ENCODE measurements at places on chromosomes 7 and 10.

- no peak for DNase-seq
Observed at GRCh38 chr10:106559442-106559841, 605.1 kb downstream of the SORCS1 start.

GRCh38 chr10:125160856-125161706, 718 bp upstream of the CTBP2 start:
- DNase-seq: peak; percentile 3

- no peak for DNase-seq
Observed at GRCh38 chr10:74766501-74766900, 59.9 kb upstream of the KAT6B start.

DNA sequence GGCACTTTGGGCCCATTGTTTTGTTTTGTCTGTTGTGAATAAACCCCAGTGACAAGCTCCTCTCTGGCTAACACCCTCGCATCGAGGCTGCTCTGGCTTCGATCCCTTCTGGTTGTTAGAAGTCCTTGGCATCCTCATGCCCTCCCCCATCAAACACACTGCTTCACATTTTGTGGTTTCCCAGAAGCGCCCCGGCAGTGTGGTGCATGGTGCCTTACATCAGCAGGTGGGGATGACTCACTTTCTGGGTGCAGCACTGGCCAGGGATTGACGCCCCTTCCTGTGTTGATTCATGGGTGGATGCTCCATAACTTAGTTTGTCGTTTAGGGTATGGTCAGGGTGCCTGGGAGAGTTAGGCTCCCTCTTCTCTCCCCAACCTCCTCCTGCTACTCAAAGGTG, 51.4 kb downstream of the PLPP4 start:
- peak; percentile 14 for DNase-seq

DNA sequence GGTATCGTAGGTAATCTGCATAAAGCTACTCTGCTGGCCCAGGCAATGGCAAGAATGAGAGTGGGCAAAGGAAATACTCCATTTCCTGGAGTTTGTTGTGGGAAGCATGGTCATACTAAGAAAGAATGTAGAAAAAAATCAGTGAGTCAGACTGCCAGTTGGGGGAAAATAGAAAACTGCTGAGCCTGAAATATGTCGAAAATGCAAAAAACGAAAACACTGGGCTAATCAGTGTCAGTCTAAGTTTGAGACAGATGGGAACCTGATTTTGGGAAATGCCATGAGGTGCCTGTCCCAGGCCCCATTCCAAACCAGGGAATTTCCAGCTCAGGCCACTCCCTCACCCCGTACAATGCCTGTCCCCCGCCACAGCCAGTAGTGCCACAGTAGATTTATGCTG, 150.0 kb downstream of the ZNF33B start:
- DNase-seq: no peak

- DNase-seq: no peak
Observed at GRCh38 chr10:87058171-87058570, 36.5 kb downstream of the GLUD1 start.

GRCh38 chr7:1926908-1927306, 256.8 kb downstream of the ELFN1 start:
- DNase-seq: no peak

DNA sequence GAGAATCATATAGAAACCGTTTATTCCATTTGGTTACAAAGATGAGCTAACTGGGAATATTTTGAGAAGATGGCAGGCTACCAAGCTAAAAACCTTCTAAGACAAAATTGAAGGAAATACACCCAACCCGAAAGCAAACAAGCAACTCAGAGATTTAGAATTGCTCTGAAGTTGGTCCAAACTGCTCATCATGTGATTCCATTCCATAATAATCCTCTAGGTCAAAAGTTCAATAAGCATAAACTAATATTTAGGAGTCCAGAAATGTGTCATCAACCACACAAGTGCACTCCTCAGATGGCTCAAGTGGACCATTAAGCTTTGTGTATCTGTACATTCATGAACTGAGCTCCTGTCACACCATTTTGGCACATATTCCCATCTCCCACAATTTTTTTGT, 28.7 kb downstream of the DGKI start:
- DNase-seq: no peak

DNA sequence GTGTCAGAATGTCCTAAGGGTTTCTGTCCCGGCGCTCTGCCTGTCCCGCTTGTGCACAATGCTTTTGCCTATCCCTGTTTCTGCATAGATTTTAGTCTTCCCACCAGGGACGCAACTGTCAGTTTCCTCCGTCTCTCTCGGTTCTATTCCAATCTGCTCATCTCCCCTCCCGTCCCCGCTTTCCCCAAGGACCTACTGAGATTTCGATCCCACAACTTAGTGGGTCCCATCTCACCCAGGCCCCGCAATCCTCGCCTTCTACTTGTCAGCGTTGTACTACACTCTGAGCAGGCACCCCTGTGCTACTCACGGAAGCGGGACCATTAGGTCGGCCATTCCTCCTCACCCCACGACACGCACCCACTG, 519 bp upstream of the ZNF655 start:
- no peak for DNase-seq

DNA sequence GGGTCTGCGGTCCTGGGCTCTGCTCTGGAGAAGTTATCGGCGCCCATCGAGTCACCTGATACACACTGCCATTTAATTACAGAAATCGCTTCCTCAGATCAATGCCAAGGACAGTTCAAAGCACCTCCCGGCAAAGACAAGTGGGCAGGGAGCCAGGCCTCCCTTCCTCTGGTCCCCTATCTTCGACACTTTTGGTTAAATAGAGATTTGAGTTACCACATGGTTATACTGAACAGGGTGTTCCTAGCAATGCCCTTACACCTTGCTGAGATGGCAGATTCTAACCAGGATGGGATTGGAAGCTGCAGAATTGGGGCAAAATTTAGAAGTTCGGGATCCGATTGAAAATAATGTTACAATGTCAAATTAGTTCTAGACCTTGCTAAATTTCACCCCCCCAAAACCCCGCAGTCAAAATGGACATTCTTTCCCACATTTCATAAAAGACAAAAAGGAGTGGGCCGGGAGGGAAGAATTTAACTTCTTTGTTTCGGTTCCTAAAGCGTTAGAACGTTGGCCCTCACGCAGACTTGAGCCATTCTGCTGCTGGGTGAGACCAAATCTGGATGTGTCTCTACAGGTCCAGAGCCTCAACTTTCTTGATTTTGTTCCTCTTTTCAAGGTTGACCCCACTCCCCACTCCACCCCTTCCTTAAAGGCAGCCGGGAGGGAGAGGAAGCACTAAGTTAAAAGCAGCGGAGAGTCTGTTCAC, 2.2 kb upstream of the DLX5 start:
- no peak for DNase-seq

DNA sequence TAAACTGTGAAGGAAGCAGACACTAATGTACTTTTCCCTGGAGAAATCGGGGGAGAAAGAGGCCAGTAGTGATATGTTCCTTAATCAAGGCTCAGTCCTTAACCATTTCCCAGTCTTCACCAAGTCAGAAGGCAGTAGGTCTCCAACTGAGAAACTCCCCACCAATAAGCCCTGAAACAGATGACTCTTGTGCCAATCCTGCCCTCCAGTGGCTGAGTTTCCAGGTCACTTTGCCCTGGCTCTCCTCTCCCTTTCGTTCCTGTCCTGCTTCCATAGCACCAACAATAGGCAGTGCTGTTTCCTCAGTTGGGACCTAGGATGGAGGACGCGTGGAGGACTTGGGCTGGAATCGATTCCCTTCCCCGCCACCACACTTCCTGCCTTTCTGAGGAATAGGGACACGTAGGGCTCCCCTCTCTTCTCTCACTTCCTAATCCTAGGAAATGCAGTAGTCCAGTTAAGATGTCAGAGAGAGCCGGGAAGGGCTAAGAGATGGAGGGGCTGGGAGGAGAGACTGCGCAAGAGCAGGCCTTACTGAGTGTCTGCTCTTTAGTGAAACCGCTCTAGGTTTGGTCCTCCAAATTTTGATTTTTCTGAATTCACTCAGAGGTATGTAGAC, 23.4 kb downstream of the ATOH7 start:
- peak; percentile 25 for DNase-seq

- DNase-seq: no peak
Observed at GRCh38 chr7:80467069-80467468, 44.8 kb downstream of the GNAT3 start.

DNA sequence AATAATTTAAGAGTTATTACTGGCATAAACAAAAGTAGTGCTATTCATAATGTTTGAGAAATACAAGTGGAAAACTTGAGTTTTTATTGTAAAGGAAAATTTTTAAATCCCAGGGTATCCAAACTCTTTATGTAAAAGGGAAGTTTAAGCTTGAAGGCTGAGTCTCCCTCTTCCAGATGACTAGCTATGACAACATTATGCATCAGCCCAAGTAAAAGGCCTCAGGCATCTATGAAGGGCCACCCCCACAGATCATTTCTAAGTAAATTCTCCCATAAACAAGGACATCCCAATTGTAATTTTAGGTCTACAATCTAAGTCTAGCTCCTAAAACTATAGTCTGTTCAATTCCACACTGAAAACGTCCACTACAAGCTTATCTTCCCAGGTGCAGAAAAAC, 166.2 kb upstream of the STEAP1 start:
- no peak for DNase-seq

GRCh38 chr10:104084482-104085142, 1.1 kb downstream of the COL17A1 start:
- no peak for DNase-seq

GRCh38 chr10:131982796-131983195, 1.1 kb upstream of the BNIP3 start:
- no peak for DNase-seq

DNA sequence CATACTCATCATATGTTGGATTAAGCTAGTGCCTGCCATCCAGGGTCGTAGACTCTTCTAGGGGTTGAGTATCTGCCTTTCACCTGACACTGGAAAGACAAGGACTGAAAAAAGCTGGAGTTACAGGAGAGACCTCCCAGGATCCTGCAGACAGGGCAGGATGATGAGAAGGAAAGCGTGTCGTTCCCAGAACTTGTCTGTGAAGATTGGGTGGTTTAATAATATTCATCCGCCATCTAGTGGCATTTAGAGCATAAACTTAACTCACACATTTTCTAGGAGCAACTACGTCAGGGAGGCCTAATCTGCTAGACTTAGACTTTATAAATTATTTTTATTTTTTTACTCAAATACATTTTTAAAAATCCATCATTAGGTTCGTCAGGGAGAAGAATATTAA, 59.6 kb downstream of the ADRB1 start:
- DNase-seq: peak; percentile 30

GRCh38 chr7:100830396-100830795, 3.1 kb upstream of the EPHB4 start:
- no peak for DNase-seq

DNA sequence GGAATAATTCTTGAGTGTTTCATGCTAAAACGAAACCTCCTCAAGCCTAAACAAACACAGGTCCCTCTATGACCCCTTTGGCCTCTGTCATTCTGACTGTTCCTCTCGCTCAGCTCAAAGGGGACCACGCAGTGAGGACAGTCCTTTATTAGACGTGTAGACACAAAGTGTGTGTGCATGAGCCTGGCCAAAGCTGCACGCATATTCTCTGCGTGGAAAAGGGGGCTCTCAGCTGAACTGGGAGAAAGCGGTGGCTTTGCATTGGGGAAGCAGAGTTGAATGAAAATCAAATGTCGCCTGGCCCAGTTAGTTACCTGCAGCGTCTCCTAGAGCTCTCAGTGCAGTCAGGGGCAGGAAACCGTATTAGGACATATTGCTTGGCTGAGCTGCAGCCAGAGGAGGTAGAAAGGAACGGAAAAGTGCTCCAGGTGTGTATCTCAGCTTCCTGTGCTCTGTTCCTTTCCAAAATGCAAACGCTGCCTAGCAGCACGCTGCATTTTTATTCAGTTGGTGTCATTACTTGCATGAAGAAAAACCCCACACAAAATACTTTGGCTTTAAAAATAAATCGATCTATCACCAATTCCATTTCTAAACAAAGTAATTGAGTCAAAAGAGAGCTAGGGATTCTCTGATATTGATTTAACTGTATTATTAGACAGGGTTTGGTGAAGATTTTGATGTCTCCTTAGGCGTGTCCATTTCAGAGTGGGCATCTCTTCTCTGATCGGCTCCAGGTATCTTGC, 4.9 kb downstream of the GATA3 start:
- no peak for DNase-seq

DNA sequence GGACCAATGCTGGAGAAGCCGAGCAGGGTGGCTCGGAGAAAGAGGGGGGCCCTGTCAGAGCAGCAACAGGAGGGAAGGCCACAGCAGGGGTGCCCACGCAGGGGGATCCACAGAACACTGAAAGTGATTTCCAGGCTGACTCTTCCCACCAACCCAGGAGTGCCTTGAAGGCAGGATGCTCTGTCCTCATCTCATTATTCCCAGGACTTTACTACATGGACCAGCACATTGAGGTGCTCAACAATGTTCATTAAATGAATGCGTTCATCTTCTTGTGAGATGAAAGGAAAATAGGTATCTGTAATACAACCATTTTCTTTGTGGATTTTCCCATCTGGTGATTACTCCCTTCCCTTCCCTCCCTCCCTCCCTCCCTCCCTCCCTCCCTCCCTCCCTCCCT, 71.0 kb downstream of the COL26A1 start:
- DNase-seq: no peak

DNA sequence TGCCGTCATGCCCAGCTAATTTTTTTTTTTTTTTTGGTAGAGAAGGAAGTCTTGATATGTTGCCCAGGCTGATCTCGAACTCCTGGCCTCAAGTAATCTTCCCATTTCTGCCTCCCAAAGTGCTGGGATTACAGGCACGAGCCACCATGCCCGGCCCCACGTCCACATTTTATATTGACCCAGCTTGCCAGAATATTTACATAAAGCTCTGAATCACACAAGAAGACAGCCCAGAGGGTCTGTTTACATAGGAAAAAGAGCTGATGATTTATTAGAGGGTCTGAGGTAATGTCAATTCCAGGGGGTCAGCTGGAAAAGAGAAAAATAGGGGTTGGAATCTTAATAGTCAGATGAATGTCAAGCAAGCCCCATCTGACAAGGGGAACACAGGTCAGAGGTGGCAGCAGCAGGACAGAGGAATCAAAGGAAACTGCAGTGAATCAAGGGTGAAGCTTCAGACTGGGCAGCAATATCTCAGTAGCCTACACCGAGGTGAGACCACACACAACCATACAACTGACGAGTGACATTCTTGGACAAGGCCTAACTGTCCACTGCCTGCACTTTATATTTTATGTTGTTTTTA, 15.8 kb upstream of the SLF2 start:
- no peak for DNase-seq

- peak; percentile 76 for DNase-seq
Observed at GRCh38 chr10:32367793-32368453, 21.0 kb upstream of the EPC1 start.
